ENCODE measurements at places on chromosomes 11 and 22.
A peak's percentile ranks its signal among the peaks of the same experiment; 100 is the strongest.

DNA sequence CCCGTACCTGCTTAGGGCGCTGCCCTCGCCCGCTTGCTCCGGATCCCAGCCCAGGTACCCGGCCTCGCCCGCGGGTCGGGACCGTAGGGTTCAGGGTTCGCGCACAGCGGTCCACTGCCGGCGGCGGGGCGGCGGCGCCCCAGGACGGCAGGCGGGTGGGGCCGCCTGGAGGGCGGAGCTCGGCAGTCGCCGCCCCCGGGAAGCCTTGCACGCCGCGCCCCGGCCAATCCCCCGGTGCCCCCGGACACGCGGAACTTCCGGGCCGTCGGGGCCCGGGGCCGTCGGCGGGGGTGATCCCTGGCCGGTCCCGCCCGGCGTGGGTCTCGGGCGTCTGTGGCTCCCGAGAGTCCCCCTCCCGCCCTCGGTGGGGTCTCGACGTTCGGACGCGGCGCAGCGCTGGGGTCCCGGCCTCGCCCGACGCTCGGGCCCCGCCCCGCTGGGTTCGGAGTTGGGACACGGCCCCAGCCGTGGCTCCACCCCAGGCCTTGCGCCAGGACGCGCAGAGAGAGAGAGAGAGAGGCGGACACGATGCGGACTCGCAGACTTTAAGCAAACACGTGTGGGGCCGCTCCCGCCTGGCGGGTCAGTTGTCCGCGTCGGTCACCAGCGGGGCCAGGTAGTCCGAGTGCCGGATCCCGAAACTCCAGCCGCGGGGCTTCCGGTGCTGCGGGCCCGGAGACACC lies at the start of gene TYMP:
TYMP (minus strand) TSS at position 116 of the 683 bp plus-strand sequence. CDS start 303 bp downstream, outside the sequence.
- DNase-seq, result peak; percentile 81

DNA sequence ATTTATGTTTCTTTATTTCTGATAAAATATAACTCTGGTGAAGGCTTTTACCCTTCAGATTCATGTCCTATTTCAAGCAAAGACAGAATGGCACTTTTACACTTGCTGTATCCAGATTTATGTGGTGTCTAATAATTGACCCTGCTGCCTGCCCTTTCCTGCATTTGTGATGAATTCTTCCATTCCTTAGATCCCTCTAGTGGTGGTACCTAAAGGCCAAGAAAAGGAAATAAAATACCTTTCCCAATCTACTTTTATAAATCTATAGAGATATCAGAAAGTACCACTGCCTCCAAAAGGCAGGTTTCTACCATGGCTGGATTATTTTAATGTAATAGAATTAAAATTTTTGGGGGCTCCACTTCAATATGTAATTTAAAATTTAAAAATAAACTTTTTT lies 34.2 kb downstream of the CCDC81 start:
- no peak for DNase-seq

- no peak for DNase-seq
Measured at GRCh38 chr22:24329453-24329852, 58.8 kb downstream of the SPECC1L start.

GRCh38 chr22:20173772-20174171 lies 22.9 kb upstream of the CCDC188 start:
- no peak for DNase-seq

DNA sequence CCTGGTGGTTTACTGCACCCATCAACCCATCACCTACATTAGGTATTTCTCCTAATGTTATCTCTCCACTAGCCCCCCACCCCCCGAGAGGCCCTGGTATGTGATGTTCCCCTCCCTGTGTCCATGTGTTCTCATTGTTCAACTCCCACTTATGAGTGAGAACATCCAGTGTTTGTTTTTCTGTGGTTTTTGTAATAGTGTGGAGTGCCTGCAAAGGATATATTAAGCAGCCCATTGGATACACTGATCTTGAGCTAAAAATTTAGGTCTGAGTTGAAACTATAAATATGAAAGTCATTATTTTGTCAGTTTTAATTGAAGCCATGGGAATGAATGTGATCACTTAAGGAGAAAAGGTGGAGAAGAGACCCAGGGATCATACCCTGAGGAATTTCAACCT lies 23.0 kb downstream of the MRPL48 start:
- DNase-seq, result no peak

GRCh38 chr22:20567993-20568417 lies 60.6 kb downstream of the MED15 start:
- no peak for DNase-seq

GRCh38 chr11:130197386-130198035 lies 37.9 kb downstream of the ST14 start:
- DNase-seq, result no peak

Measured in MV-4-11 (cell line).